ENCODE measurements at places on chromosomes 5 and 9.

DNA sequence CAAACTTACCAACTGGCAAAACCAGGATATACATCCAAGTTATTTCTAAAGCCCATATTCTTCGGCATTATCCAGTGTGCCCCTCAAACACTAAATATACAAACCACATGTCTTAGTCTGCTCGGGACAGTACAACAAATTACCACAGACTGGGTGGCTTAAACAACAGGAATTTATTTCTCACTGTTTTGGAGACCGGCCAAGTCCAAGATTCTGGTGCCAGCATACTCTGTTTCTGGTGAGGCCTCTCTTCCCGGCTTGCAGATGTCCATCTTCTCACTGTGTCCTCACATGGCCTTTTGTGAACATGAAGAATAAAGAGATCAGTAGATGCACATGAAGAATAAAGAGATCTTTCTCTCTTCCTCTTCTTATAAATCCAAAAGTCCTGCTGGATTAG is 12.9 kb upstream of the SLCO6A1 start:
- no peak for DNase-seq

DNA sequence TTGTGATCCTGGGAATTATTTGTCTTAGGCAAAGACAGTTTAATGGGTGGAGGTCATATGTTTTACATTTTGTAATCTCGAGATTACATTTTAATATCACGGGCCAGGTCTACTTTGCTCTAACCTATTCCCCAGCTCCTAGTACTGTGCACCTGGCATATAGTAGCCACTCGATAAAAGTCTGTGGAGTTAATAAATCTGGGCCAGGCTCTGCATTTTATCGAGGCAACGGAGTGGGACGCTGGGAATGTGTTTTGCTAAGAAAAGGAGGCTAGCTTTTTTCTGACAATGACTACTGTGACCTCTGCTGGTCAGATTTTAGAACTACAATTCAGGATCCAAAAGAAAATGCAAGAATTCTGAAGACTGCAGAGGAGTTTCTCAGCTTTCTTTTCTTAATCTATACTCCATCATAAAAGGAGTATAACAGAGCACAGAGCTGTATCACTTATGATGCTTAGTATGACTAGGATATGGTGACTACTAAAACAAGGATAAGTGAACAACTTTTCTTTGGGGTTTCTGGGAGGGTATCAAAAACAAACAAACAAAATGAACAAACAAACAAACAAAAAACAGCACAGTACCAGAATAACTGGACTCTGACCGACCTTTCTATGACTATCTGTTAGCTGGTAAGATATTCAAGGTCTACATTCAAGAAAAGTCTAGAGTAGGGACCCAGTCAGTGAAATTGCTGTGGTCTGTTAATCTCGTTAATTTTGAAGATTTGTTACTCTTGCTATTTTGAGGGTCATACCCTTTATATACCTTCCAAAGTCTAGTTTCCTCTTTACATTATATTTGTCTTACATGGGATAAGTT is 46.1 kb upstream of the CER1 start:
- DNase-seq, result no peak

DNA sequence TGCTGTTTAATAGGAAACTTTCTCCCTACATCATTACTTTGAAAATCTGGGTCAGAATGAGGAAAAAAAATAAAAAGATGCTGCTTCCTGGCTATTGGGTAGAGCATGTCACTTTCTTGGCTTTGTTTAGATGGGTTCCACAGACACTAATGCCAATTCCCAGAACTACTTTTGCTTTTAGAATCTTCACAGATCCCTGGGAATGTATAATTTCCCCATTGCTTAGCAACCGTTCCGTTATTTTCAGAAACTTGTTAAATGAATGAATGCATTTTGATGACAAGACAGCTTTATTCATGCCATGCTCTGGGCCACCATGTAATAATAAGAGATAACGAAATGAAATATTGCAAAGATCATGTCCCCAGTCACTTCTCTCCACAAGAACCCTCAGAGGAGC is 126.5 kb upstream of the TRPC7 start:
- DNase-seq, result no peak

DNA sequence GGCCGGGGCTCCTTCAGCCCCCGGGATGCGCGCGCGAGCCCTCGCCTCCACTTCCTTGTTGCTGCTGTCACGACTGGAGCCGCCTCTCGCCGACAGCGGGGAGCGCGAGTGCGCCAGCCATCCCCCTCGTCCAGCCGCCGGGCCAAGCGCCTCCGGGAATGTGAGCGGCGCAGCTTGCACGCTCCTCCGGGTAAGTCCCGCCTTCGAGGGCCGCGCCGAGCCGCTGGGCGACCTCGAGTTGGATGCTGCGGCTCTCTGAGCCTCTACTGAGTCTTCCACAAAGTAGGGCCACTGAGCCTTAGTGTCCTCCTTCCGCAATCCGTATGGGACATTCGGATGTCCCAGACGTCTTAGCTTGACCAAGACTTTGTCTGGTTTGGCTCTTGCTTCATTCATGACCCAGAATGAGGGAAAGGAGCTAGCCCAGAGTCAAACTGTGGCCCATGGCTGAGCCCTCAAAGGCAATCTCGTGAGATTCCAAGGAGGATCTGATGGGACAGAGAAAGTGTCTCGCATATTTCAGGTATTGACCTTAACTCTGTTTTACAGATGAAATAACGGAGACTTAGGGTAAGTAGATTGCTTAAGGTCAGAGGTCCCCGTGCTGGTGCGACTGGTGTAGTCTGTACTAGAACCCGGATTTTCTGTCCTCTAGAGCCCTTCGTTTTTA is 586 bp downstream of the HMGXB3 start:
- DNase-seq, result no peak

GRCh38 chr5:57072218-57072892 is 101.5 kb upstream of the GPBP1 start:
- no peak for DNase-seq

DNA sequence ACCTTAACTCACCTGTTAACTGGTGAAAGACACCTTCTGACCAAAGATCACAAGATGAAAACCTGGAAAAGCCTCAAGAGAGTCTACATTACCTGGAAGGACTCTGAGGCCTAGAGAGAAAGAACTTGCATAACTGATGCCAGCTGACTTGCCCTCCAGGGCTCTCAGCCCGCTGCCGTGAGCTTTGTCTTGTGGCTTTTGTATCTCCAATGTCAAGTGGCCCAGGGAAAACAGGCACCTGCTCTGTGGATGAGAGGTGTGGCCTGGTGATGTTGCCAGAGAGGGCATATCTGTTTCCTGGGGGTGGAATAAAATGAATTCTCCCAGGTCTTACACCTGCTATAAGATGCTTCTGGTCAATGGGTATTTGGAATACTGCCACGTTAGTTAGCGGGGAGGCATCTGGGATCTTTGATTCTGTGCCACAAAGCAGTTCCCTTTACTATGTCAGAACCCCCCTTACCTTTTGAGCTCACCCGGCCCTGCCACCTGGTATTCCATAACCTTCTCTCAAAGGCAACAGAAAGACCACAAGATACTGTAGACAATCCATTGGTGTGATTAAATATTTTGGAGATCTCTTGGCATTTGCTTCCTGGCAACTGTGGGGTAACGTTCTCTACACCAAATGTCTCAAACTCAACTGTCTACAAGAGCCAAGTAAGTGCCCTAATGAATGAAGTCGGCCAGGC is 54.9 kb upstream of the N4BP3 start:
- DNase-seq, result peak; percentile 6

DNA sequence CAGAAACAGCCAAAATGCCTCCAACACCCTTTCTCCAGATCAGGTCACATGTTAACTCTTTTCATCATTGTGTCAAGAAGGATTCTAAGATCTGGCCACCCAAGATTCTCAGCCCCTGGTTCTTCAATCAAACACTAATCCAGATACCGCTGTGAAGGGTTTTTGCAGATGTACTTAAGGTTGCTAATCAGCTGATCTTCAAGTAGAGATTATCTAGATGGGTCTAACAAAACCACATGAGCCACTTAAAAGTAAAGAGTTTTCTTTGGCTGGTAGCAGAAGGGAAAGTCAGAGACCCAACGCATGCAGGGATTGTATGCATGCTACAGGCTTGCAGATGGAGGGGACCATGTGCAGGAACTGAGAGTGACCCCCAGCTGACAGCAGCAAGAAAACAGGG is 267.9 kb downstream of the CDK5RAP2 start:
- DNase-seq, result no peak

- no peak for DNase-seq
These were observed 210.5 kb downstream of the GRIA1 start for GRCh38 chr5:153700940-153701339.

DNA sequence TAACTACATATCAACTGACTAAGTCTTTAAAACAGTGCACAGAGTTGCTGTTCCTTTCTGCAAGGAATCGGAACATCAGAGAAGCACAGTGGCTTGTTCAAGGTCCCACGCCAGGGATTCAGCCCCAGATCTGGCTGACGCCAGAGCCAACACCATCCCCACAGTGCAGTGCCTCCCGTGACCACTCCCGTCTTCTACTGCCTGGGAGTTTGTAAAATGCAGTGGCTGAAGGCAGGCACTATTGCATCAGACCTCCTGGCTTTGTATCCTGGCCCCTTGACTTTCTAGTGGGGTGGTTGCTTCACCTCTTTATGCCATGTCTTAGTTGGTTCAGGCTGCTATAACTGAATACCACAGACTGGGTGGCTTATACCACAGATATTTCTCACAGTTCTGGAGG is 131.0 kb downstream of the NSG2 start:
- no peak for DNase-seq

DNA sequence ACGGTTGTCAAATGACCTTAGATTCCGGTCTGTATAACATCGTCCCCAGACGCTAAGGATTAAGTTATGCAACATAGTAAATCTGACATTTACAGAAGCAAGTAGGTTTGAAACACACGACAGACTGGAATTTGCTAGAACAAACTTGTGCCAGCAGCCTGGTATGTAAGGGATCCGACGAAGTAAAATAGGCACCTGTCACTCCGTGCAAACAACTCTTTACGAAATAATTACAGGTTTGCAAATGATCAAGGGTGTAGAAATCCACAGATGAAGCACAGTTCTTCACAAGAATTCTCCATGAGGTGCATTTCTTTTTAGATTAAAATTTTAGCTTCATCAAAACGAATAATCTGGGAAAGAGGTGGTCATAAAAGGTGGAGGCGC is 508 bp downstream of the MOCS2 start:
- no peak for DNase-seq

DNA sequence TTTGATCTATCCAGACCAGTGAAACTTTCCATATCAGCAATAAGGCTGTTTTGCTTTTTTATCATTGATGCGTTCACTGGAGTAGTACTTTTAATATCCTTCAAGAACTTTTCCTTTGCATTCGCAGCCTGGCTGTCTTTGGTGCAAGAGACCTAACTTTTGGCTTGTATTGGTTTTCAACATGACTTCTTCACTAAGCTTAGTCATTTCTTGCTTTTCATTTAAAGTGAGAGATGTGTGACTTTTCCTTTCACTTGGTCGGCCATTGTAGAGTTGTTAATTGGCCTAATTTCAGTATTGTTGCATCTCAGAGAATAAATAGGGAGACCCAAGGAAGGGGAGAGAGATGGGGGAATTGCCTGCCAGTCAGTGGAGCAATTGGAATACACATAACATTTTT is 26.4 kb upstream of the CMYA5 start:
- no peak for DNase-seq

DNA sequence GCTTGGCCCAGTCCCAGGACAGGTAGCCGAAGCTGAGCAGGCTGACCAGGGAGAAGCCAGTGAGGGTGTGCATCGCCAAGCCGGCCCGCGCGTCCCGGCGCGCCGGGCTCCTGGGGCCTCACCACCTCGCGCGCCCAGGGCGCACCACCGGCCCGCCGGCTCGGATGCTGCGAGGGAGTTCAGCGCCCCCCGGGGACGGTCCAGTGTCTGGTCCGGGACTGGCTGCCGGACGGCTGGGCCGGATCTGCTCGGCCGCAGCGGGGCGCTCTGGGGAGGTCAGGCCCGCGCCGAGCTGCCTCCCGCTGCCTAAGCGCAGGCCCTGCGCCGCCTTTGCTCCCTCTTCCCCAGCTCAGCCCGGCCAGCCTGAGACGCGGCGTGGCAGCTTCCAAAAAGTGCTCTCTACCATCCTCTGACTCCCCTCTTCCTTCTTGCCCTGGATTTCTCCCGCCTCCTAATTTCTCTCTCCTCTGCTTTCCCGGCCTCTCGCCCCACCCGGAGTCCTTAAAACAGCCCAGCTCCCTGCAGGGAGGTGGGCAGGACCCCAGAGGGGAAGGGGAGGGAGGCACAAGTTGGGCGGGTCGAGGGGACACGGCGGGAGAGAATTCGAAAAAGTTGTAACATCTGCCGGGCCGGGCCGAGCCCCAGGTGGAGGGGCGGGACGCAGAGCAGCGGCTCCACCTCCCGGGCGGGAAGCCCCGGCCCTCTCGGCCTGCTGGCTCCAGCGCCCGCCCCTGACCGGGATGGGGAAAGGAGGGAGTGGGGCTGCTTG is at the start of gene ARSI:
Gene ARSI (minus strand): TSS at position 605 of the 769 bp plus-strand sequence. CDS start 532 bp downstream, at position 73.
- DNase-seq, result no peak

DNA sequence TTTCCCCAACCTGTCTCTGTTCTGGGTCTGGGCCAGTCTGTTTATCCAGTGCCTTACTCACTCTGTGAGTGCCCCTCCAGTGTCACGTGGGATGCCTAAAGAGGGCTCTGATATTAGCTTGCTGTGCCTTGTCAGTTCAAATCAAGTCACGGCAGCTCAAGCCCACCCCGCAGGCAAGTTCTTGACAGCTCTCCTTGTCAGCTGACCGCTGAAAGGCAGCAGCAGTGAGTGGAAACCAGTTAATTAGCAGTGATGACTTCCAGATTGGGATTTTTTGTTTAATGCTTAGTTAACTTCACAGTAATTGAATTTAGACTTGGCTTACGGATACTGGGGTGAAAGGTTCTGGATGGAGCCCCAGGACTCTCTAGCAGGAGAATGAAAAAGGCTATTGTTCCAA is 210.1 kb downstream of the PSAT1 start:
- DNase-seq, result no peak

- no peak for DNase-seq
These were observed 910.2 kb downstream of the TAF11L14 start for GRCh38 chr5:18544421-18544820.

- no peak for DNase-seq
These were observed 301.9 kb downstream of the CTNND2 start for GRCh38 chr5:11602298-11602697.

GRCh38 chr5:32814620-32815019 is 103.5 kb downstream of the NPR3 start:
- DNase-seq, result no peak

- no peak for DNase-seq
These were observed 16.0 kb downstream of the ERP44 start for GRCh38 chr9:100082782-100083181.

DNA sequence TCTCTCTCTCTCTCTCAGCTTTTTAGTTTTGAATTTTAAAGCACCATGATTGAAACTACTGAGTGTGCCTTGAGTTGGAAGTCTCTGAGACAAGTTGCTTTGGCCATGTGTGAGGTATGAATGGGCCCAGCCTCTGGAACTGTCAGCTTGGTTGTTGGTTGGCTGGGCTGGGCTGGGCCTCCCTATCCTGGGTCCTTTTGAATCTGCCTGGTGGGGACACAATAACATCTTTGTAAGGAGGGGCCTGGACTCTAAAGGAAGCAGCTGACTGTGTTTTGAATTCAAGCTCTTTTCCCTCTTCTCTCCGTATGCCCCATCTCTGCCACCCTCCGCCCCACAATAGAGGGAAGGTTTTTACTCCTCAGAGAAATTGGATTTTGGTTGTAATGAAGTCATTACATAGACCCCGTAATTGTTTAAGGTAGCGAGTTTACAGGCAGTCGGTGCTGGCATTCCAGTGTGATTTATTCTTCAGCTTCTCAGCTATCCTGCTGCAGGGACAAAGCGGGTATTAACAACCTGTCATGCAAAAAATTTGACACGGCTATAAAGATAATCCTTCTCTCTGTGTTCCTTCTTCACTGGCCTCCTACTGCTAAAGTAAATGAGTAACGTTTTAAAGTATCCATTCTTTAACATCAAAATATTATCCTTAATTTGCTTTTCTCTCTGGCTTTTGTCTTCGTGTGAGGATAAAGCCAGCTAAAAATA is 105.4 kb downstream of the DAPK1 start:
- DNase-seq, result no peak

- DNase-seq, result no peak
These were observed 245.8 kb upstream of the GAS1 start for GRCh38 chr9:87193151-87193550.

Measured in NCI-H2171 (cell line).